ENCODE measurements at places on chromosomes 5 and 9.

DNA sequence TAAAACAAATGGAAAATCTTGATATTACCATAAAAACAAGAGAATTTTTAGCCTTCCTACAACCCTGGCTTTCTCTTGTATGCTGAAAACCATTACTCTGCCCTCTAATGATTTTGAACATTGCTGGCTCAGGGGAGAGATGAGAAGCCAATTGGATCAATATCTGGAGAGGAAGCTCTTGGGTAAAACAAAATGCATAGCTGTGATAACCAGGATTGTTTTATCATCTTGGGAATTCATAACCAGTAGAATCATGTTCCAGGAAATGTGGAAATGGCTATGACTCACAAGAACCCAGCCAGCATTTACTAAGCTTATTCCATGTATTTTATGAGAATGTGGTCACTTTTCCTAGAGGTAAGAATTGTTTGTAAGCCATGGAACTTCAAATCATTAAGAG lies 51.1 kb upstream of the CTNND2 start:
- peak; percentile 55 for DNase-seq

- DNase-seq: no peak
These were observed 48.1 kb downstream of the POC5 start for GRCh38 chr5:75668977-75669689.

- DNase-seq: no peak
These were observed 220.7 kb upstream of the IL12B start for GRCh38 chr5:159550951-159551350.

GRCh38 chr9:97390791-97391406 lies 21.0 kb upstream of the TDRD7 start:
- no peak for DNase-seq

GRCh38 chr9:128404560-128404959 lies 16.1 kb upstream of the CERCAM start:
- DNase-seq: no peak

DNA sequence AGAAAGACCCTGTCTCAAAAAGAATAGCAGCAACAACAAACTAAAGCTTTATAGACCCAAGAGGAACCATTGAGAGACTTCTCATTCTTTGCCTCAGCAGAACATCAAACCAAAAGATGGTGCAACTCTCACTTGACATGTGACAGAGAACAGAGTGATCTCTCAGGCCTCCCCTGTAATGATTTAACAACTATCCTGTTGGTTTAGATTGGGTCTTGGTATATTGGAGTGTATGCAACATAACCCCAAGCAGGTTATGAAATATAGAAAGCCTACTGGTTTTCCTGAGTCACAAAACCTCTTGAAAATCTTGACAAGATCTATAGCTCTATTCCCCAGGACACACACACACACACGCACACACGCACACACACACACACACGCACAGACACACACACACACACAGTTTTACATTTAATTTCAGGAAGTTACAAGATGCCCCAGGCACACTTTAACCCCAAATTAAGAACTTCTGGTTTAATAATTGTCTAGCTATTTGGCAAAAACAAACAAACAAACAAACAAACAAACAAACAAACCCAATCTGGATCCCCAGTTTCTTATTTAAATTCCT lies 6.5 kb upstream of the FGF1 start:
- no peak for DNase-seq

DNA sequence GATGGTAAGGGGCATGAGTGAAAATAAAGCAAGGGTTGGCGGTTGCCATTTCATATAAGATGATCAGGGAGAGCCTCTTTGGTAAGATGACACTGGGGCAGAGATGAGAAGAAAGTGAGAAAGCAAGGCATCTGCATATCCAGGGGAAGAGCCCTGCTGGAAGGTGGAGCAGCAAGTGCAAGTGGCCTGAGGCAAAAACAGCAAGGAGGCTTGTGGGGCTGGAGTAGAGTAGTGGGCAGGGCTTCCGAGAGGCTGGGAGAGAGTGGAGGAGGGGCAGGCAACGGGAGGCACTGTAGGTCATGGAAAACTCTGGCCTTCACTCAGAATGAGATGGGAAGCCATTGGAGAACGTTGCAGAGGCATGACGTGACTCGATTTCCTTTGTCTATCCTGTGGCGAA lies 199.2 kb downstream of the ARHGEF28 start:
- DNase-seq: no peak

- no peak for DNase-seq
These were observed 15.4 kb downstream of the CD74 start for GRCh38 chr5:150397146-150397781.

DNA sequence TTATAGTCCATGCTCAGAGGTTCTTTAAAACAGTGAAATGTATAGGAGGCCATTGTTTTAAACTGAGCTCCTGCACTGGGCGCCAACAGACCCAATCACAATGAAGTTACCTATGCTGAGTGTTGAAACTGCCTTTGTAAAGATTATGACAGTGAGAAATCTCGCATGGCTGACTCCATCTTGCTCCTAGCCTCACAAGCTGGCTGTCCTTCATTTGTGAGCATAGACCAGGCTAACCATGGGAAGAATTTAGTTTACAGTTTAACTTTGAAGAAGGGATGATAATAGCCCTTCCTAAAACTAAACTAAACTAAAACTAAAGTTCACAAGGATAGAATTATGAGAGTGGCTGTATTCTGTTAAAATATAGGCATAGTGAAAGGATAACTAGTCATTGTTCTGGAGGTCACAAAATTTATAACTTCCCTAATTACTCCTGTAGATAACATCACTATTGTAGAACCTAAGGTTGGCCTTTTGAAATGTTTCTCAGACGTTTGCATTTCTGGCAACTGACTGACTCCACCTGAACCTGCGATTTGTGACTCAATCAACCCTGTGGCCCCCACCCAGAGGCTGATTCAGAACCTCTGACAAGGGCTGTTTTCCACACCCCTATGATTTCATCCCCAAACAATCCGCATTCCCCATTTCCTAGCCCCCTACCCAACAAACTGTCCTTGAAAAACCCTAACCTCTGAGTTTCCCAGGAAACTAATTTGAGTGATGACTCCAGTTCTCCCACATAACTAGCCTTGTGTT lies 59.1 kb downstream of the HMHB1 start:
- DNase-seq: no peak

DNA sequence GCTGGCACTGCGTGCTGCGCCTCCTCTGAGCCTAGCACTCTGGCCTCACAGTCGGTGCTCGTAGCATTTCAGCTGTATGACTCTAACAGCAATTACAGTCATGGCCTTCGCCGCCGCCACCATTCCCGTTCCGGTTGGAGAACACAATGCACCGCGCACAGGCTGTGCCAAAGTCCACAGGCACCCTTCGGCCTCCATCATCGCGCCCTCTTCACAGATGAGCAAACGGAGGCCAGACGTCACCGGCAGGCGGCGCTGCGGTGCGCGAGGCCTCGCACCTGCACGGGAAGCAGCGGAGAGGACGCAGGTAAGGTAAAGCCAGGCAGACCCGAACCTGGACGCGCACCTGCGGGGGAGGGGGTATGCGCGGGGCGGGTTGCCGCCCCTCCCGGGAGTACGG lies 128.9 kb downstream of the BARX1 start:
- no peak for DNase-seq

- no peak for DNase-seq
These were observed 29.2 kb upstream of the IL31RA start for GRCh38 chr5:55821731-55822512.

- DNase-seq: no peak
These were observed 106.1 kb downstream of the PCSK1 start for GRCh38 chr5:96326902-96327301.

- DNase-seq: no peak
These were observed 315.8 kb upstream of the GRAMD2B start for GRCh38 chr5:126107381-126107780.

DNA sequence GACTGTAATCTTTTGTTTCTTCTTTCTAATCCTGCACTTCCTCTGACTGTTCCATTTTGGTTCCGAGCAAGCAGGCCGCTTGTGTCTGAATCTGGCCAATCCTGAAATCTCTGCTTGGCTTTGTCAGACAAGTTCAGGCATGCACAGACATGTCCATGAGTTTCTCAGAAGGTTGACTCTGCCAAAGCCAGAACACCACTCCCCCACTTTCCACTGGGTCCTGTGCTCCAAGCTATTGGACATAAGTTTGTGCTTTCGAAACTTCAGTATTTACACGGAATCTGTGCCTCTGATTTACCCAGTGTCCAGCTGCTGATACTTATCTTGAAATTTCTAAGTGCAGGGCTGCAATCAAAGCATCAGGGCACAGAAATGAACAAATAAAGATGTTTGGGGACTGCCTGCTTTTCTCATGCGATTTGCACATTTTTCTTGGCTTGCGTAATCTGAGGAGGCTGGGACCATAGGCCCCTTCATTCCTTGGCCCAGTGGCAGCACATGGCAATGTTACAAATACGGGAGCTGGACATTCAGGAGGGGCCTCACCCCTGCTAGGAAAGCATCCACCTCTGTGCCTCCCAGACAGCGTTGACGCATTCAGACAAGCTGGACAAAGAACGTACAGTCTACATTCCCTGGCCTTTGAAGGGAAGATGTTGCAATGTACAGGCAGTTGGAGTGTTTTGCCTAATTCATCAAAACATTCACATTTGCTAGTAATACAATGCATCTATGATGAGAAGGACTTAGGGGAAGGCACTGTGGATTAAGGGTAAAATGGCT lies 209.2 kb upstream of the PAPPA start:
- DNase-seq: peak; percentile 97

DNA sequence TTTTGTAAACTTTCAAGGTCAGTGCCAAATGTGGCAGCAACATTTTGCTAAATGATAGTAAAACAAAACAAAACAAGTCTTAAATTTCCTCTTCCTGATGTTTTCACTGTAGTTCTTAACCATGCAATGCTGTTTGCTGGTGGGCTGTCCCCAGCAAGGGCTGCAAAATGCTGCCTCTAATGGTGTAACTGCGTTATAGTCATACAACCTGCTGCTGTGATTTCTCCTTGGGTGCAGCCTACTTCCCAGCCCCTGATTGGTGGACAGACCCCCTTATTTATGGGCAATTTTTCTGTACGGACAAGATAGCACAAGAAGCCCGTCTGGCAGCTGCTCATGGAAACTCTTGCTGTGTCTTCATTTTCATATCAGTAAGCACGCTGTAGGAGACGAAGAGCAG lies 26.6 kb upstream of the PIP5K1B start:
- DNase-seq: no peak

DNA sequence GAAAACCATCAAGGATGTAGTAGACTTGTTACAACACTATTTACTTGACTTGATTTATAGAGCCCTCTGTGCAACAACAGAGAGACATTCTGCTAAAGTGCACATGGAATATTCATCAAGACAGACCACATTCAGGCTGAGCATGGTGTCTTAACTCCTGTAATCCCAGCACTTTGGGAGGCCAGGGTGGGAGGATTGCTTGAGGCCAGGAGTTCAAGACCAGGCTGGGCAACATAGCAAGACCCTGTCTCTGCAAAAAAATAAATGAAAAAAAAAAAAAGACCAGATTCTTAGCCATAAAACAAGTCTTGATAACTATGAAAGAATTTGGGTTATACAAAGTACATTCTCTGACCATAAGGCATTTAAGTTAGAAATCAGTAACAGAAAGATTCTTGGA lies 25.3 kb downstream of the DENND4C start:
- no peak for DNase-seq

GRCh38 chr9:70557661-70558369 lies 143.4 kb upstream of the KLF9 start:
- DNase-seq: no peak

DNA sequence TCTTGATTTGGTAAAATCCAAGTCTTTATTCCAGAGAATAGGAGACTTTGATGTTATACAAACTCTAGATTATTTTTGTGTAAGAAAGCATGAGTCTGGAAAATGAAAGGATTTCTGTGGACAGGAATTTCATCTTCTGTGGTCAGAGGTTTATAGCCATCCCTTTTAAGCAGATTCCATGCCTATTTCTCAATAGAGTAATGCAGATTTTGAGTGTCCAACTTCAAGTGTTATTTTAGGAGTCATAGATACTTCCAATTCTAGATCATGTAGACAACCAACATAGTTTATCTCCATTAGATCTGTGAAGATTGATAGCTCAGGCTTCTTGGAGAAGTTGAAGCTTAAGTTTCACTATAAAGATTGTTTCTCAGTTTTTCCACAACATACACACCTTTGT lies 379.7 kb downstream of the PSAT1 start:
- peak; percentile 44 for DNase-seq

Data from astrocyte of the cerebellum (primary cell).